ENCODE measurements at places on chromosomes 11 and 22. TPM values are rescaled to one million over a fixed set of nuclear protein-coding genes. Genes with fewer than 3 reads are reported as not detected.

DNA sequence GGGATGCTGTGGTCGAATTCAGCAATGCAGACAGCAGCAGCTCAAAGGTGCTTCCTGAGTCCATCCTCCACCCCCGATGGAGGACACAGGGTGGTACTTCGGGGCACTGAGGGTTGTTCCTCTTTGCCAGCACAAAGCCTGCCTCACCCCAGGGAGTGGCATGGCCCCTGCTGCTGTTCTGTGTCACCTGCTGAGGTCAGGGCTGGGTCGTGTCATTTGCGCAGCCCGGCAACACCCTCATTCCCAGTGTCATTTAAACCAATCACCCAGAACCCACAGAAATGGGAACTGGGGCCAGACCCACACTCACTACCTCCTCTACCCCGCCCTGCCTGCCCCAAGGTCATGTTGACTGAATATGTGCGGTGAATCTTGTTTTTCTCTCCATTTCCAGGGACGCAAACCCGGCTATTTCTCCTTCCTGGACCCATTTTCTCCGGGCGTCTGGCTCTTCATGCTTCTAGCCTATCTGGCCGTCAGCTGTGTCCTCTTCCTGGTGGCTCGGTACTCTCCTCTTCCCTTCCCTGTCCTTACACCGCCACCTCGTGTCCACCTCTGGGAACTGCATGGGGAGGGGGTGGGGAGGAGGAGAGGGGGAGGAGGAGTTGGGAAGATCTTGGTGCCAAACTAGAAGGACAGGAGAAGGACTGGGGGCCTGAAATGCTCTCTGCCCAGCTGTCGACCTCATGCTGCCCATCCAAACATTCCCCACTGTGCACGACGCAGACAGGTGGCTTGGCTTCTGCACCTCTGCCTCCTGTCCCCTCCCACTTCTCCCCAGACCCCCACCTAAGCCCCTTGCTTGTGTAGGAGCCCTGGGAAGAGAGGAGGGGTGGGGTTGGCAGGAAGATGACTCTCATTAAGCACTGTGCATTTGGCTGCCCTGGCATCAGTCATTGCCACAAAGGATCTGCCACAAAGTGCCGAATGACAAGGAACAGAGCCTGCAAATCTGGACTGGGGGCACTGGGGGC, 71.2 kb upstream of the TBCEL start:
- DNase-seq, result peak; percentile 81
- no peak overlapping the region for H3K27ac ChIP-seq
- H3K4me3 ChIP-seq, result no peak overlapping the region
- H3K27me3 ChIP-seq, result no peaks in the 10 kb centered on the region
- H3K4me1 ChIP-seq, result no peaks in the 10 kb centered on the region

GRCh38 chr11:87871056-87871455, 304.2 kb downstream of the RAB38 start:
- H3K4me1 ChIP-seq, result no peaks in the 10 kb centered on the region
- H3K4me3 ChIP-seq, result no peak overlapping the region
- no peak overlapping the region for H3K27ac ChIP-seq
- no peak for DNase-seq

- H3K27ac ChIP-seq, result no peak overlapping the region
- no peak overlapping the region for H3K4me3 ChIP-seq
- no peak for DNase-seq
- H3K27me3 ChIP-seq, result no peaks in the 10 kb centered on the region
- H3K36me3 ChIP-seq, result no peaks in the 10 kb centered on the region
Measured at GRCh38 chr11:76382209-76382608, 1.1 kb downstream of the GVQW3 start.

The GRIK4 gene
- not detected for total RNA-seq

- no peak overlapping the region for H3K4me3 ChIP-seq
- H3K36me3 ChIP-seq, result no peaks in the 10 kb centered on the region
- H3K27me3 ChIP-seq, result no peaks in the 10 kb centered on the region
- no peaks in the 10 kb centered on the region for H3K4me1 ChIP-seq
- no peak for DNase-seq
- no peak overlapping the region for H3K27ac ChIP-seq
Measured at GRCh38 chr22:20451920-20452319, 14.3 kb upstream of the SCARF2 start.

GRCh38 chr11:2424811-2425495, 19.4 kb downstream of the TRPM5 start:
- no peak overlapping the region for H3K27ac ChIP-seq
- no peaks in the 10 kb centered on the region for H3K36me3 ChIP-seq
- no peak overlapping the region for H3K4me3 ChIP-seq
- no peaks in the 10 kb centered on the region for H3K27me3 ChIP-seq

DNA sequence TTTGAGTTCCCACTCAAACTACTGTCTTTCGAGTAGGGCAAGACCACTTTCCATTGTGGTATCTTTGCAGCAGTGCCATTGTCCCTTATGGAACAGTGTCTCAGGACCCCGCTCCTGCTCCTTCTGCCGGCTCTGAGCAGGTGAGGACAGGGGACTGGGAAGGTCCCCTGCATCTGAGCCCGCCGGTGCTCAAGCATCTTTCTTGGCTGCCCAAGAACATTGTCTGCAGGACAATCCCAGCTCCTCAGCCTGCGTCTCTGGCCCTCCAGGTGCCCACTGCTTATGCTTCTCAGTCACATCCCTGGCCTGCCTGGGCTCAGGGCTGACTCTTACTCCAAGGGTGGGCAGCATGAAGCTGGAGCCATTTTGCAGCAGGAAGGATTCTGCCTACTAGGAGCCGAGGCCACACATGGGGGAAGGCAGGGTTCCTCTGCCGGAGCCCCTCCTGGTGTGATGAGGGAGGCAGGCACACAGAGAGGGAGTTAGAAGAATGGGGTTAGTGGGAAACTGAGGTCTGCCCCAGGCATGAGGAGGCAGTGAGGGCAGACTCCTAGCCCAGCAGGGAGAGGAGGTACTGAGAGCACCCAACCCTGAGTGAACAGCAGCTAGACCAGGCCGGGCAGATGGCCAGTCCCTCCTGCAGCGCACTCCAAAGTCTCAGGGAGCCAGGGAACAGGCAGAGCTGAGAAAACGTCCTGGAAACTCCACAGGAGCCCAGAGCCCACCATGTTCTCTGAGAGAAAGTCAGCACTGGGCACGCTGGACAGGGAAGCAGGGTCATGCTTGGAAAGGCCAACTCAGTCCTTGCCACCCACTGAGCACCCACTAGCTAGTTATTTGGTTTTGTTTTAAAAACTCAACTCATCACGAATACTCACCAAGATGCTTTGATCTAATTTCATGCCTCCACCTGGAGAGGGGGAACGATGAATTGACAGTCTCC, 7.5 kb upstream of the PPARA start:
- H3K27me3 ChIP-seq, result no peaks in the 10 kb centered on the region
- no peak overlapping the region for H3K4me3 ChIP-seq
- no peak overlapping the region for H3K27ac ChIP-seq
- H3K4me1 ChIP-seq, result peaks cover 59% of the 10 kb centered on the region

- no peak overlapping the region for H3K27ac ChIP-seq
- no peak for DNase-seq
- H3K27me3 ChIP-seq, result no peaks in the 10 kb centered on the region
- H3K4me1 ChIP-seq, result no peaks in the 10 kb centered on the region
- H3K36me3 ChIP-seq, result no peaks in the 10 kb centered on the region
Measured at GRCh38 chr11:45321031-45321595, 35.0 kb upstream of the SYT13 start.

- no peaks in the 10 kb centered on the region for H3K4me1 ChIP-seq
- DNase-seq, result no peak
- no peaks in the 10 kb centered on the region for H3K36me3 ChIP-seq
- no peak overlapping the region for H3K27ac ChIP-seq
- H3K27me3 ChIP-seq, result no peaks in the 10 kb centered on the region
Measured at GRCh38 chr11:128968916-128969315, 26.2 kb upstream of the TP53AIP1 start.

The OR5P2 gene
- total RNA-seq, result not detected

GRCh38 chr11:75029836-75030631, 41.3 kb downstream of the NEU3 start:
- H3K27ac ChIP-seq, result no peak overlapping the region
- DNase-seq, result no peak
- H3K36me3 ChIP-seq, result no peaks in the 10 kb centered on the region
- no peaks in the 10 kb centered on the region for H3K27me3 ChIP-seq

DNA sequence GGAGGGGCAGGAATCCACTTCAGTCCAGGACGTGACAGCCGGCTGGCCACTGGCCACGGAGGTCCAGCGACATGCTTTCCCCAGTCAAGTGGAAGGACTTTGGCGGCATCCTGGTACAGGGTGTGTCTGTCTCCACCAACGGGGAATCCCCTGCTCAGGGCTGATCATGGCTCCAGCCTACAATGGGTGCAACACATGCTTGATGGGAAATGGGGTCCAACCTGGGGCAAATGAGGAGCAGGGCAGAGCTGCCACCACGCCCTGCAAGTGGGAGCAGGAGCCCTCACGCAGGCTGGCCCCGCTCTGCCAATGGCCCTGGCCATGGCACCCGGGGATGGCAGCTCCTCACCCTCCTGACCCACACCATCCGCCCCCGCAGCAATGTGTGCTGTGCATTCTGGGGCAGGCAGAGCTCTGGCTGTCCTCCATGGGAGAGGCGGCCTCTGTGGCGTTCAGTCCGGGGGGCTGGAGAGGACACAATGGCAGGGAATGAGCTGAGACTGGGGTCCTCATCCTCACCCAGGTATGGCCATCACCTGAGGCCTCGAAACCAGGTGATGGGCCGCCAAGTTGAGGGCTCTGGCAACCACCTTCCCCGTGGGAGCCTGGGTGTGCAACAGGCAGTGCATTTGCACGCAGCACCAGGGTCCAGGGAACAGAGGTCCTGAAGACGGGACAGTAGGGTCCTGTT, 5.8 kb upstream of the SEPTIN5 start:
- no peaks in the 10 kb centered on the region for H3K36me3 ChIP-seq
- peak; percentile 11 for DNase-seq
- H3K27me3 ChIP-seq, result no peaks in the 10 kb centered on the region
- H3K4me3 ChIP-seq, result no peak overlapping the region
- no peaks in the 10 kb centered on the region for H3K4me1 ChIP-seq

The SMIM35 gene
- not detected for total RNA-seq

GRCh38 chr22:27682437-27682836, 119.1 kb downstream of the MN1 start:
- no peaks in the 10 kb centered on the region for H3K36me3 ChIP-seq
- no peak overlapping the region for H3K4me3 ChIP-seq
- H3K27me3 ChIP-seq, result no peaks in the 10 kb centered on the region

- H3K36me3 ChIP-seq, result no peaks in the 10 kb centered on the region
- no peak overlapping the region for H3K4me3 ChIP-seq
- H3K4me1 ChIP-seq, result no peaks in the 10 kb centered on the region
- peak overlapping the region; percentile 73 for H3K27ac ChIP-seq
- DNase-seq, result no peak
Measured at GRCh38 chr11:61922539-61922938, 5.2 kb upstream of the RAB3IL1 start.

The GAB4 gene
- total RNA-seq, result not detected

DNA sequence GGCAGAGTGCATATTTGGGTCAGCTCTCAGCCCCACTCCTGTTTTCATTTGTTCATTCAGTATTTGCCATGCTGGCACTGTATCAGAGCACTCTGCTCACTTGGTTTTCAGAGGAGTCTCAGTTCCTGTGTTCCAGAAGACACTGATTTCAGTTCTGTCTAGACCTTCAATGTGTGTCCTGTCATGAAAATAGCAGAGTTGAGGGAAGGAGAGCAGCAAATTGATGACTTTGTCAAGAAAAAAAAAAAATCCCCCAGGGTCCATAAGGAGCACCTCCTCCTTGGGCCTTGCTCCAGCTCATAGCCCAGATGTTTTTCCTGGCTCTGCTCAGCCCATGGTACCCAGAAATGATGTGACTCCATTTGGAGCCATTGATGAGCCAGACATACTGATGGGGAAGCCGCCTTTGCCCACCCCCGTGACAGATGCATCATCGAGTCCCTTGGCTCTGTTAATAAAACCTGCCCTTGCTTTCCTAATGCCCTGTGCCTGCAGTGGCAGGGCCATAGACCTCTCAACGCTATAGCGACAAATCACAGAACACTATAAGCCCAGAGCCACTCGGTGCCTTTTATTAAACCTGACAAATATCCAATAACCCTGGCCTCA, 107.0 kb downstream of the PKNOX2 start:
- DNase-seq, result no peak

The FADS1 gene
- total RNA-seq, result 37.7 TPM

The C11orf71 gene
- total RNA-seq, result 4.9 TPM

The PTPN5 gene
- total RNA-seq, result not detected

DNA sequence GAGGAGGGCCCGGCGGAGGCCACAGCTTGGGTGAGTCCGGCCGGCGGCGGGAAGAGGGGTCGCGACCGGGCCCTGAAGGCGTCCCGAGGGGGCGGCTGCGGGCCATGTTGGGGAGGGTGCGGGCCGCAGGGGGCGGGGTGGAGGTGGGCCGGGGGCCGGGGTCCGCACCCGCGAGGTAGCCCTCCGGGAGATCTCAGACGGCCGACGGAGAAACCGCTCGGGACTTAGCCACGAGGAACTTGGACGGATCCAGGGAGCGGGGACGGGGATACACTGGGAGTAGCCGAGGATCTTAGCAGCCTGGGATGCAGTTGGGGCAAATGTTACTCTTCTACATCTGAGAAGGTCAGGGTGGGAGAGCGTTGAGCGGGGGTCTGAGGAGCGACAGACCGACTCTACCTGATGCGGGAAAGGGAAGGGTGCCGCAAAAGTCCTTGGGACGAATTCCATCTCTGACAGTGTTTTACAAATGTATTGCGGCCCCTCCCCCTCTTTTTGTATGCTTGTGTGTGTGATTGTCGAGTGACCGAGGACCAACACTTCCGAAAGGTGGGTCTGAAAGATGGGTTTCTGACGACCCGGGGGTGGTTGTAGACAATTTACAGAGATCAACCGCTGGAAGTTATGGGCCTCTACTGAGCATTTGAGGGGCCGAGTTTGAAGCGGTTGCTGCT, 658 bp downstream of the STIP1 start:
- H3K27ac ChIP-seq, result no peak overlapping the region
- H3K27me3 ChIP-seq, result no peaks in the 10 kb centered on the region
- H3K4me3 ChIP-seq, result no peak overlapping the region
- H3K36me3 ChIP-seq, result no peaks in the 10 kb centered on the region
- no peak for DNase-seq
- H3K4me1 ChIP-seq, result peaks cover 7% of the 10 kb centered on the region

The NAALAD2 gene
- total RNA-seq, result 0.63 TPM

The INPP5J gene
- total RNA-seq, result 0.13 TPM

GRCh38 chr11:128904656-128905344, 13.6 kb downstream of the KCNJ5 start:
- H3K36me3 ChIP-seq, result no peaks in the 10 kb centered on the region

DNA sequence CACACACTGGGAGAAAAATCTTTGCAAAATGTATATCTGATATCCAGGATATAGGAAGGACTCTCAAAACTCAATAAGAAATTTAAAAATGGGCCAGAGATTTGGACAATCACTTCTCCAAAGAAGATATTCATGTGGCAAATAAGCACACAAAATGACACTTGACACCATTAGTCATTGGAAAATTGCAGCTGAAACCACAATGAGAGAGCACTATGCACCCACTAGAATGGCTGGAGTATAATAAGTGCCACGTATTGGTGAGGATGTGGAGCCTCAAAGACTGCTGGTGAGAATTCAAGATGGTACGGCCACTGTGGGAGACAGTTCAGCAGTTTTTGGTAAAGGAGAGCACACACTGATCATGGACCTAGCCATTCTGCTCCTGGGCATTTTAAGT, 12.8 kb upstream of the OSBPL5 start:
- H3K36me3 ChIP-seq, result no peaks in the 10 kb centered on the region
- H3K27ac ChIP-seq, result no peak overlapping the region
- H3K4me3 ChIP-seq, result no peak overlapping the region

The C11orf86 gene
- total RNA-seq, result not detected

The C11orf97 gene
- total RNA-seq, result not detected

The MRGPRE gene
- not detected for total RNA-seq

Data from right lobe of liver (tissue), 6 donors.